ENCODE measurements at places on chromosomes 3 and 15.

DNA sequence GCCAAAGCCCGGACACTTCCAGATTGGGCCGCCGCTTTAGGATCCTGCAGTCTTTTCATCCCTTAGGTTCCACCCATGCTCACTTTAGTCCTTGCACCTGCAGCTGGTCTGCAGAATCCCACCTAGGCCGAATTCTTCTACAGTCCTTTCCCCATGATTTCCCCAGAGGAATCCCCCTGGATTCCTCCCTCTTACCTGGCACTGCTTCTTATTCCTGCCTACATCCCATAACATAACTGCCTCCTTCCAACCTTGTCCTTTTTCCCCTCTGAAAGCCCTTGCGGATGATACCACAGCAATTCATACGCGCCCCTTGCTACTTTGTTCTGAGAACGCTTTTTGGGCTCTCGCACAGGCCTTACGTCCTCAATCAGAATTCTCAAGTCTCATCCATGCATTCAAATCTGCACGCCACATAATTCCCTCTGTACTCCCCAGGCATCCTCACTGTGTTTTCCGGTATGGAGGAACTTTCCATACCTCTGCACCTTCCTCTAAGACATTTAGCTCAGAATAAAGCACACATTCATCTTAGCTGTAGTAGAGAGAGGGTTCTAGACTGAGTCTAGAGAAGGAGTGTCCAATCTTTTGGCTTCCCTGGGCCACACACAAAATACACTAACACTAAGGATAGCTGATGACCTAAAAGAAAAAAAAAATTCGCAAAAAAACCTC, 619 bp downstream of the EIF2AK4 start:
- no peak for DNase-seq

- no peak for DNase-seq
Measured at GRCh38 chr15:83380682-83381081, 66.5 kb upstream of the SH3GL3 start.

- no peak for DNase-seq
Measured at GRCh38 chr3:101072300-101072699, 79.1 kb upstream of the ABI3BP start.

- no peak for DNase-seq
Measured at GRCh38 chr15:40252438-40253166, 13.7 kb downstream of the PAK6 start.

DNA sequence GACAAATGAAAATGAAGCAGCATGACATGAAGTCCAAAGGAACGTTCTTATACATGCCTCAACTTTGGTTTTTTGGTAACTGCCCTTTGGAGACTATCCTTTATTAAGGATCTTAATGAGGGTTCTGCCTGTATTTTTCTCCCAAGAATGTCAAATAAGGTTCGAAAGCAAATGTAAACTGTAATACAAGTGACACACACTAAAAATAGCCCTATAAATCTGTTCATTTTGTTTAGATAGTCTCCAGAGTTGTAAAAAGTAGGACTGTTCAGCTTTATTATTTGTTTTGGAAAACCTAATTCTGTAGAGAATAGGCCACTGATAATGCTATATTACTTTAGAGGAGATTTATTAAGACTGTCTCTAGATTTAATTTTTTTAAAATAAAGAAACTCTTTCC, 80.5 kb upstream of the CDIN1 start:
- no peak for DNase-seq

DNA sequence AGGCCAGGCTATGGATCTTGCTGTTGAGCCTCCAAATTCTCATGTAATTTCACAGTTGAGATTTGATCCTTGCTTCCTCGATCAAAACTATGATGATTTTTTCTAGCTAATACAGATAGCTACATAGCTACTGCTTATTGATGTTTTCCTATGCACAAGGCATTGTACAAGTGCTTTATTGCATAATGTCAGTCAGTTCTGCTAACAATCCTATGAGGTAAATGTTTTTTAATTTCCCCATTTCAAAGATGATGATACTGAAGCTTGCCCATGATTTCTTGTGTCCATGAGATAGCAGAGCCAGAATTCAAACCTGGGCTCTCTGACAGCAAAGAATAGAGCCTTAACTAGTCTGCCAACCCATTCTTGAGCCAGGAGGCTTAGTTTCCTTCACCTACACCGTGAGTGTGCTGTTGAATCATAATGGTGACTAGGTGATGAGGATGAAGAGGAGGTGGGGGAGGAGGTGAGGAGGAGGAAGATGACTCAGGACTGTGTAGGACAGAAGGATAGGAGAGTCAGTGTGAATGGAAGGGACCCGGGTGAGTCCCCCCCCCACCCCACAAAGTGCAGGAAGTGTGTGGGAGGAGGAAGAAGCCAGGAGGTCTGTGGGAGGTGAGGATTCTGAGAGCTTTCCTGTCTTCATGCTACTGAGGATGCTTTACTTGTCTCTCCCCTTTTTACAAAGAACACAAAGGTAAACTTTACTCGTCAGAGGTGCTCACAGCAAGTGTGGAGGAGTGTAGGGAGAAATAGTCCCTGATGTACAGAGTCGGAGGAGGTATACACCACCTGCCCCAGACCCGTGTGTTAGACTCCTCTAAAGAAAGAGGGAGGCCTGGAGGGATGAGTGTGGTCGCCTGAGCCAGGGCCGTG, 3.6 kb downstream of the TAGLN3 start:
- DNase-seq: no peak

- DNase-seq: no peak
Measured at GRCh38 chr3:47877290-47877689, 74.4 kb downstream of the DHX30 start.

DNA sequence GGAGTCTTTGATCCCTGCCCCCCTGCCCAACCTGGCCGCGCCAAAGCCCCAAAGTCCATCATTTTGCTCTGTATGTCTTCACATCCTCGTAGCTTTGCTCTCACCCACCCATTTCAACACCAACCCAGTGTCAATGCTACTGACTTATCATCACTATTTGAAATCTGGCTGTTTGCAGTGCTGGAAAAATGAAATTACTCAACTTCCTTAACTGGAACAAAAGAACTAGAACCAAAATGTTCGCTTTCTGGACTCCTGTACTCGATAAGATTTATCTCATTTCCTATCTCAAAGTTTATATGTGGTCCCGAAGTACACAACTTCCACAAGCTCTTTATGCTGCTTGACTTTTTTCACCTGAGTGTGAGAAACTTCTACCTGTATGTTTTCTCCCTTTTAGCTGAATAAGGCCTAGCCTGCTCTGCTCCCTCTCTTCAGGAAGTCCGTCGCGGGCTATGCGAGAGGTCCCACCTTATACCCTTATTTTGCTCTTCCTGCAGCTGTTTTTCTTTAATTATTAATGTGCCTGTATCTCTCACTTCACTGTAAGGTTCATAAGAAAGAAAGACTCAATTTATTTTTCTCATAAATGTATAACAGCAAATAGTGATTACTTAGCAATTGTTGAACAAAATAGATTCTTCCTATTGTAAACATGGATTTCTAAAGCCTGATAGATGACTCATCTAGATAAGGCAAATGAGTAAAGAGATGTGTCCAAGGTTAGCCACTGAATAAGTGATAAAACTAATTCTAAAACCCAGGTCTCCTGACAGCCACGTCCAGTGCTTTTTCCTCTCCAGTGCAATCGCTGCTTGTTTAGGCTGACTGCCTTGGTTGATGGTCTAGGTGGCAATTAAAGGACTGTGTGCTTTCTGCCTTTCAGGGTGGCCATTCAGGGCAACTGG, 464.1 kb upstream of the TPRG1 start:
- no peak for DNase-seq

DNA sequence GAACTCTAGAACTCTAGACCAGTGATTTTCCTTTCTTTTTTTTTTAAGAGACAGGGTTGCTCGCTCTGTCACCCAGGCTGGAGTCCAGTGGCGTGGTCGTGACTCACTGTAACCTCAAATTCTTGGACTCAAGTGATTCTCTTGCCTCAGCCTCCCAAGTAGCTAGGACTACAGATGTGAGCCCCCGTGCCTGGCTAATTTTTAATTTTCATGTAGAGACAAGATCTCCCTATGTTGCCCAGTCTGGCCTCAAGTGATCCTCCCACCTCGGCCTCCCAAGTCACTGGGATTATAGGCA, 359.6 kb downstream of the SHQ1 start:
- DNase-seq: no peak

GRCh38 chr15:82533801-82534200, 6.5 kb downstream of the RPS17 start:
- DNase-seq: no peak

GRCh38 chr3:183296944-183297343, 43.9 kb downstream of the B3GNT5 start:
- DNase-seq: no peak

DNA sequence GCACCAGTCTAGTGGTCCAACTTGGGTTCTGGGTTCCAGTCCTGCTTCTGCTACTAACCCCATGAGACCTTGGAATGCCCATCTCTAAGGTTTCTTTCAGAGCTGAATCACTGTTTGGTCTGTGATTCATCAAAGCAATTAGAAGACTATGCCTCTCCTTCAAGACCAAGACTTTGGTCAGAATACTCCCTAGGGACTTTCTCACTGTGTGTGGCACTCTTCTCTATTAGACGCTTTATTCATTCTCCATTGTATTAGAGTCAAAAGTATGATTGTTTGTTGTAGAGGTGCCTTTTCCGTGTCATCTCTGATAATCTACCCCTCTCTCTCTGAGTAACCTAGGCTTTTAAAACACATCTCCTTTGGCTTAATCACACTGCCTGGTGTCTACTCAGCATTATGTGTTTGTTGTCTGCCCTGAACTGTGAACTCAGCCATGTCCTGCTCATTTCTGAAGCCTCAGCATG, 90.5 kb downstream of the LPP start:
- DNase-seq: no peak

DNA sequence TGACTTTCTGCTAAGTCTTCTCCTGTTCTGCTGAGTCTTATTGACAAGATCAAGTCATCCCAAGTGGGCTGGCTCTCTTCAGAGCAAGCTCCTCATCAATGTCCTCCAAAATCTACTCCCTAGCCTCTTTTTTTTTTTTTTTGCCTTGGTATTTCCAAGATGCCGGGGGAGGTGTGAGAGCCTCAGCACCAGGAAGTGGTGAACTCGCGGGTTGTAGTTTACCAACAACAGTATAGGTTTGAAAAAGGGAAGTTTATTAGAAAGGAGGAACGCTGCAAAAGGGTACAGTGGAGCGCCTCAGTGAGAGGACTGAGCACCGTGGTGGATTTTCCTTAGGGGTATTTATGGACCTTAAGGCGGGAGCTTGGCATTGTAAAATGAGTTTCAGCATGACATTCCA, 94.3 kb upstream of the SGO1 start:
- no peak for DNase-seq

- no peak for DNase-seq
Measured at GRCh38 chr3:183349421-183350157, 78.8 kb downstream of the MCF2L2 start.

Data from NCI-H2081 treated with DMSO at 0.1 percent for 48 hours (cell line).